ENCODE measurements at places on chromosomes 5 and 9.

- DNase-seq: no peak
These were observed 148.2 kb upstream of the KLF4 start for GRCh38 chr9:107637421-107638420.

GRCh38 chr5:15601853-15602252, 101.9 kb downstream of the FBXL7 start:
- no peak for DNase-seq

DNA sequence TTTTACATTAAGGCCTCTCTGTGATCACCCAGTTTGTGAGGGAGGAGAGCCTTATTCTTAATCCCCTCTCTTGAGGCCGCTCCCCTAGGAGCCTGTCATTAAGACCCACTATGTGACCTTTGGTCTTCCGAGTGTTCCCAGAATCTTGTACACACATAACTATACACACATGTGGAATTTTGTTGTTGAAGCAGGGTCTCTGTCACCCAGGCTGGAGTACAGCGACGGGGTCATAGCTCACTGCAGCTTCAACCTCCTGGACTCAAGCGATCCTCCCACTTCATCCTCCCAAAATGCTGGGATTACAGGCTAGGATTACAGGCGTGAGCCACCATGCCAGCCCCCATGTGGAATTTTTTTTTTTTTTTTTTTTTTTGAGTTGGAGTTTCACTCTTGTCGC, 14.8 kb upstream of the PHYHD1 start:
- no peak for DNase-seq

- DNase-seq: no peak
These were observed 107.9 kb upstream of the SELENOP start for GRCh38 chr5:42919600-42919999.

DNA sequence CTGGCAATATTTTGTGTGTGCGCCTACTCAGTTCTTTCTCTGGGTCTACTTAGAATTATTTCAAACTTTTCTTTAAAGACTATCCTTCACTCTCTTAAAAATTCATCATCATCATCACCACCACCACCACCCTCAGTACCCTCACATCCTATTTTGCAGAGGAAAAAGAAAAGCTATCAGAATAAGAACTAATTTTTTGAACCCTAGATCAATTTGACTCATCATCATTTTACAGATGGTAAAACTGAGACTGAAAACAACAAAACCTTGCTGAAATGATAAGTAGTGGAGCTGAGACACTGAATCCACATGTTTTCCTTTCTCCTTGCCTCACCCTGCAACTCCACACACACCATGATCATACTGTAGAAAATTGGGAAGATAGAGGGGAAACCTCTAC, 119.3 kb downstream of the SSBP2 start:
- DNase-seq: no peak

- DNase-seq: no peak
These were observed 4.1 kb upstream of the MCCC2 start for GRCh38 chr5:71582945-71583584.

- DNase-seq: no peak
These were observed 118.7 kb upstream of the NEK6 start for GRCh38 chr9:124139001-124139400.

- no peak for DNase-seq
These were observed 16.1 kb upstream of the FRRS1L start for GRCh38 chr9:109182940-109183798.
